ENCODE measurements at places on chromosomes 2 and 18. TPM values are rescaled to one million over a fixed set of nuclear protein-coding genes. Genes with fewer than 3 reads are reported as not detected.
A peak's percentile ranks its signal among the peaks of the same experiment; 100 is the strongest.

DNA sequence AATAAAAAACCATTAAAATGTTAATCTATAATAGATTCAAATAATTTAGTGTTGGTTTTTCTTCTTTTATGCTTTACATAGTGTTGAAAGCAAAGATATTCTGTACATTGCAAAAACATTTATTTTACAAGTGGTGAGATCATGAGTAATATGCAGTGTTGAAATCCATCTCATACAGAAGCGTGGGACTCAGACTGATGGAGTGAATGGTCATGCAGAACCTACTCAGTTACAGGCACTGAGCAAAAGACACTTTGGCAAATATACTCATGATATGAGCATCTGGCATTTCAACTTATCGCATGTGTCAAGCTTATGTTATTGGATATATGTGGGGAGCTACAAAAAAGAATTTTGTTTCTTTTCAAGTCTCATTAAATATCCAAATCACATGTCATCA is 620.2 kb upstream of the NETO1 start:
- H3K36me3 ChIP-seq: no peaks in the 10 kb centered on the region
- H3K27ac ChIP-seq: no peak overlapping the region
- no peaks in the 10 kb centered on the region for H3K27me3 ChIP-seq
- H3K4me1 ChIP-seq: no peaks in the 10 kb centered on the region
- DNase-seq: no peak

MARCHF4 gene
- not detected for total RNA-seq

DNA sequence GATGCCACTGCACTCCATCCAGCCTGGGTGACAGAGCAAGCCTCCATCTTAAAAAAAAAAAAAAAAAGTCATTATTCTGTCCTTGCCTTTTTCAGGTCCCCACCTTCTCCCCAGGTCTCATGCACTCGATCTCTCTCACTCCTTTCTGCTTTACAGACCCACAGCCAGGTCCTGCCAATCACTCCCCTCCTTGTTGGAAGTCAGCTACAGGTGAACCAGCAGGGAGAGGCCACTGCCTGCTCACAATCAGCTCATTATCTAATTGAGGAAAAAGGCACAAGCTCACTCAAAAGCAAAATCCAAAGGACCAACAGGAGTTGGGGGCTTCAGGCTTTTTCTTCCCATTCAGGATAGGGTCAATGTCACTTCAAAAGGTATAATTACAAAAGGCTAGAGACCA is 2.0 kb downstream of the WDFY1 start:
- H3K4me3 ChIP-seq: peak overlapping the region; percentile 88
- H3K4me1 ChIP-seq: peaks cover 73% of the 10 kb centered on the region
- no peaks in the 10 kb centered on the region for H3K27me3 ChIP-seq
- H3K36me3 ChIP-seq: peaks cover 25% of the 10 kb centered on the region
- peak overlapping the region; percentile 67 for H3K27ac ChIP-seq
- DNase-seq: no peak

GRCh38 chr18:31064130-31064529 is 21.6 kb upstream of the DSC3 start:
- peak; percentile 15 for DNase-seq
- H3K36me3 ChIP-seq: no peaks in the 10 kb centered on the region
- no peak overlapping the region for H3K4me3 ChIP-seq

TXNDC2 gene
- not detected for total RNA-seq

PROKR1 gene
- not detected for total RNA-seq

DNA sequence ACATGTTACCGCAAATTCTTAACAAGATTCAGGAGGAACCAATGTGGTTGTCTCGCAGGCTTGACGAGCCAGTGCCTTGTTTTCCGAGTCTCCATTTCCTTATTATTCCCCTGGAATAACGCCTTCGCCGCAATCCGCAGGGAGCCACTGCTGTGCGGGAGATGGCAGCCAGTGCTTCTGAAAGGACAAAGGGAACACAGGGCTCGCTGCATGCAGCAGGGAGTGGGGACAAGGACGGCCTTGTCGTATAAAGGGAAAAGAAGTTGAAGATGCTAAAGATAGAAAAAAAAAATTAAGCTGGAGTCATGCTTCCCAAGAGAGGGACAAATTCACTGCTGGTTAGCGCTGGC is 221.4 kb downstream of the NDUFA10 start:
- no peaks in the 10 kb centered on the region for H3K27me3 ChIP-seq
- no peak for DNase-seq
- H3K4me3 ChIP-seq: no peak overlapping the region
- H3K27ac ChIP-seq: no peak overlapping the region
- H3K4me1 ChIP-seq: no peaks in the 10 kb centered on the region
- H3K36me3 ChIP-seq: no peaks in the 10 kb centered on the region

CNTNAP5 gene
- not detected for total RNA-seq

- no peaks in the 10 kb centered on the region for H3K4me1 ChIP-seq
- DNase-seq: no peak
- no peak overlapping the region for H3K4me3 ChIP-seq
- H3K27me3 ChIP-seq: peaks cover 25% of the 10 kb centered on the region
- H3K36me3 ChIP-seq: peaks cover 7% of the 10 kb centered on the region
- no peak overlapping the region for H3K27ac ChIP-seq
Measured at GRCh38 chr2:210519594-210519993, 36.8 kb upstream of the CPS1 start.

OR6B2 gene
- total RNA-seq: not detected

DNA sequence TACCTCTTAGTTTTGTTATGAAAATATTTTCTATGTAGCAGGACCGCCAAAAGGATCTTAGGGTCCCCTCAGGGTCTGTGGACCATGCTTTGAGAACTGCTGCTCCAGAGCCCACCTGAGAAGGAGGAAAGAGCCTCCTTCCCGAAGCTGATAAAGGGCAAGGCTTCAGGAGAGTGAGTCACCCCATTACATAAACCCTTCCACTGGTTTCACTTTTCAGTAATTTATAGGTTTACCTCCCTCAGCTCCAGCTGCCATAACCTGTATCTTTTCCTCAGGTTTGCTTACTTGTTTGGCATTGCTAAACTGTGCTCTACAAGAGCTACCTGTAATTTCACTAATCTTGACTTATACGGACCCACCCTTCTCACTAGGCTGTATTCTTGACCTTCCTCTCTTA is 6.6 kb downstream of the TTLL4 start:
- no peak for DNase-seq
- H3K36me3 ChIP-seq: peaks cover 6% of the 10 kb centered on the region
- no peak overlapping the region for H3K4me3 ChIP-seq
- peaks cover 19% of the 10 kb centered on the region for H3K4me1 ChIP-seq

DNA sequence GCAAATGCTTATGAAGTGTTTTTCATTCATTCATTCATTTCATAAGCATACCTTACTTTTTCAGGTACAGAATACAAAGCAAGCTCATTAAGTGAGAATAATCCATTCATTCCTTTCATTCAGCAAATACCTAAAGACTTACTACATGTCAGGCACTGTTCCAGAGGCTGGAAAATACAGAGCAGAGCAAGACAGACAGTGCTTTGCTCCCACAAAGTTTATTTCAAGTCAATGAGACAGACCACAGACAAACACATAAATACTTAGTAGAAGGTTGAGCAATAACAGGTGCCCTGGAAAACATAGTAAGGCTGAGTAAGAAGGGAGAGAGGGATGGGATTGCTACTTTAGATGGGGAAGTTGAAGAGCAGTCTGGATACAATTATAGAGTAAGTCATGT is 309.8 kb downstream of the C1D start:
- H3K36me3 ChIP-seq: no peaks in the 10 kb centered on the region
- no peak overlapping the region for H3K4me3 ChIP-seq
- no peaks in the 10 kb centered on the region for H3K27me3 ChIP-seq
- H3K27ac ChIP-seq: no peak overlapping the region
- H3K4me1 ChIP-seq: no peaks in the 10 kb centered on the region

- H3K27ac ChIP-seq: no peak overlapping the region
- H3K36me3 ChIP-seq: no peaks in the 10 kb centered on the region
- no peak overlapping the region for H3K4me3 ChIP-seq
Measured at GRCh38 chr2:14047491-14047890, 585.0 kb upstream of the LRATD1 start.

DNA sequence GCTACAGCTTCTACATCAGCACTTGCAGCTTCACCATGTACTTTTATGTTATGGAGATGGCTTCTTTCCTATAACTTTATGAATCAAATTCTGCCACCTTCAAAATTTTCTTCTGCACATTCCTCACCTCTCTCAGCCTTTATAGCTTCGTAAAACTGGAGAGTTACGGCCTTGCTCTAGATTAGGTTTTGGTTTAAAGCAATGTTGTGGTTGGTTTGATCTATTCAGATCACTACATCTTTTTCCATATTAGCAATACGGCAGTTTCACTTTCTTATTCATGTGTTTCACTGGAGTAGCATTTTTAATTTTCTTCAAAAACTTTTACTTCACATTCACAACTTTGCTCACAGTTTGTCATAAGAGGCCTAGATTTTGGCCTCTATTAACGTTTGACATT is 242.9 kb upstream of the GYPC start:
- no peak overlapping the region for H3K27ac ChIP-seq
- peaks cover 42% of the 10 kb centered on the region for H3K27me3 ChIP-seq
- no peak for DNase-seq
- H3K4me1 ChIP-seq: peaks cover 19% of the 10 kb centered on the region
- no peaks in the 10 kb centered on the region for H3K36me3 ChIP-seq
- peak overlapping the region; percentile 25 for H3K4me3 ChIP-seq

GRCh38 chr2:226711606-226712296 is 87.9 kb downstream of the IRS1 start:
- DNase-seq: no peak
- H3K27me3 ChIP-seq: no peaks in the 10 kb centered on the region
- H3K4me1 ChIP-seq: peaks cover 8% of the 10 kb centered on the region
- no peaks in the 10 kb centered on the region for H3K36me3 ChIP-seq

DLX2 gene
- 0.24 TPM for total RNA-seq

AGAP1 gene
- total RNA-seq: 0.74 TPM

DNA sequence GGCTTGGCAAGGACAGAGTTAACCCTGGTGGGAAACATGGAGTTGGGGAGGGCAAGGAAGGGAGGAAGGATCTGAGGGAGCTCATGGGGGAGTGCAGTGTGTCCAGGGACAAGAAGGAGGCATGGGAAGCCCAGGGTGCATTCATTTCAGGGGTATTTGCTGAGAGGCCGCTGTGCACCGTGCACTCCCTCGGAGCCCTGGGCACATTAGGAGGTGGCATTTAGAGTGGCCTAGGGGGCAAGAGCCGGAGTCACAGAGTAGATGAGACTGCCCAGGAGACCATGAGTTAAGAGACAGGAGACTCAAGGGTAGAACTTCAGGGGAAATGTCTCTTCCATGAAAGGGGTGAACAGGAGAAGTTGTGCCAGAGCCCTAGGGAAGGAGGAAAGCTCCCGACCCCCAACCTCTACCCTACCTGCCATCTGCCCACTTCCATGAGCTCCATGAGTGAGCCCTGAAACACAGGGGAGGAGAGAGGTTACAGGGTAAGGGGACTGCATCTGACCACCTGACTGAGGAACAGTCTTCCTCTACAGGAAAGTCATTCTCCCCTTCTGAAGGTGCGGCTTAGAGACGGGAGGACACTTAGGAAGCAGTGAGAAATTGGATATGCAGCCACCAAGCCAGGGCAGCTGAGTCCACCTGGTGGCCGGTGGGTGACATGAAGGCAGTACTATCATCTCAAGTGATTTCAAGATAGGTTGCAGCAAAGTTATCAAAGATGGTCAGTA is 58.5 kb upstream of the COPS8 start:
- H3K36me3 ChIP-seq: no peaks in the 10 kb centered on the region
- peak; percentile 31 for DNase-seq
- H3K4me1 ChIP-seq: no peaks in the 10 kb centered on the region
- H3K4me3 ChIP-seq: no peak overlapping the region
- no peak overlapping the region for H3K27ac ChIP-seq
- H3K27me3 ChIP-seq: peaks cover under 1% of the 10 kb centered on the region

DNA sequence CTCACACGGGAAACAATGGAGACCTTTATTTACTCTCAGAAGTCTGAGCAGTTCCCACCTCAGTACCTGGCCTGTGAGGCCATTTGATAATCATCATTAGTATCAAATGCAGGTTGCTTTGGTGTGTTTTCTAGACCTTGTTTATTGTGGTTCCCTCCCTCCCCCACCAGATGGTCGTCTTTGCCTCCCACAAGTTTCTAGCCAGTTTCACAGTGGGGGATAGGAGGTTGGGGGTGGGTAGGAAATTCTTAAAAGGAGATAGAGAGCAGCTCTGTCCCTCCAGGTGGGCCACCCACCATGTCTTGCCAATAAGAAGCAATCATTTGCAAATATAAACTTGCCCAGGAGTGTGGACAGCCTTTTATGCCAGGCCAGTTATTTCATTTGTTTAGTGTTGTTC is 31.3 kb downstream of the SETBP1 start:
- H3K4me3 ChIP-seq: no peak overlapping the region
- no peak overlapping the region for H3K27ac ChIP-seq
- H3K27me3 ChIP-seq: peaks cover 33% of the 10 kb centered on the region
- peaks cover 2% of the 10 kb centered on the region for H3K36me3 ChIP-seq
- peaks cover 38% of the 10 kb centered on the region for H3K4me1 ChIP-seq
- no peak for DNase-seq

CDKL4 gene
- total RNA-seq: not detected

- H3K4me3 ChIP-seq: no peak overlapping the region
- H3K4me1 ChIP-seq: no peaks in the 10 kb centered on the region
- H3K36me3 ChIP-seq: no peaks in the 10 kb centered on the region
- DNase-seq: no peak
Measured at GRCh38 chr18:59743566-59743965, 46.3 kb upstream of the CCBE1 start.

CKAP2L gene
- 45.5 TPM for total RNA-seq

ZNF521 gene
- not detected for total RNA-seq

- no peak for DNase-seq
- peaks cover 8% of the 10 kb centered on the region for H3K27me3 ChIP-seq
- H3K4me1 ChIP-seq: no peaks in the 10 kb centered on the region
- H3K4me3 ChIP-seq: no peak overlapping the region
Measured at GRCh38 chr2:216665242-216665641, 30.1 kb downstream of the IGFBP5 start.

- no peak overlapping the region for H3K4me3 ChIP-seq
- H3K36me3 ChIP-seq: no peaks in the 10 kb centered on the region
- no peak for DNase-seq
- no peaks in the 10 kb centered on the region for H3K4me1 ChIP-seq
- no peaks in the 10 kb centered on the region for H3K27me3 ChIP-seq
Measured at GRCh38 chr2:17460371-17461086, 57.7 kb downstream of the RAD51AP2 start.

GRCh38 chr2:236871500-236872001 is 214.1 kb upstream of the COPS8 start:
- no peaks in the 10 kb centered on the region for H3K36me3 ChIP-seq
- H3K27ac ChIP-seq: no peak overlapping the region
- H3K4me1 ChIP-seq: no peaks in the 10 kb centered on the region
- H3K4me3 ChIP-seq: no peak overlapping the region
- H3K27me3 ChIP-seq: peaks cover 33% of the 10 kb centered on the region

RGPD4 gene
- not detected for total RNA-seq
